ENCODE measurements at places on chromosomes 11 and 22. TPM values are rescaled to one million over a fixed set of nuclear protein-coding genes. Genes with fewer than 3 reads are reported as not detected.

DNA sequence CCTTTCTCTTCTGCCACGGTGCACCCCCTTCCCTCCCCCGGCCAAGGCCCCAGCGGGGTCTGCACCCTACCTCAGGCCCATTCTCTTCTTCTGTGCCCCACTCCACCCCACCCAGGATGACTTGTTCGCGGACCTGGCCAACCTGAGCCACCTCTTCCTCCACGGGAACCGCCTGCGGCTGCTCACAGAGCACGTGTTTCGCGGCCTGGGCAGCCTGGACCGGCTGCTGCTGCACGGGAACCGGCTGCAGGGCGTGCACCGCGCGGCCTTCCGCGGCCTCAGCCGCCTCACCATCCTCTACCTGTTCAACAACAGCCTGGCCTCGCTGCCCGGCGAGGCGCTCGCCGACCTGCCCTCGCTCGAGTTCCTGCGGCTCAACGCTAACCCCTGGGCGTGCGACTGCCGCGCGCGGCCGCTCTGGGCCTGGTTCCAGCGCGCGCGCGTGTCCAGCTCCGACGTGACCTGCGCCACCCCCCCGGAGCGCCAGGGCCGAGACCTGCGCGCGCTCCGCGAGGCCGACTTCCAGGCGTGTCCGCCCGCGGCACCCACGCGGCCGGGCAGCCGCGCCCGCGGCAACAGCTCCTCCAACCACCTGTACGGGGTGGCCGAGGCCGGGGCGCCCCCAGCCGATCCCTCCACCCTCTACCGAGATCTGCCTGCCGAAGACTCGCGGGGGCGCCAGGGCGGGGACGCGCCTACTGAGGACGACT is 15.9 kb downstream of the RTN4RL2 start:
- DNase-seq: no peak

- DNase-seq: no peak
Observed at GRCh38 chr11:134682577-134682976, 270.5 kb upstream of the B3GAT1 start.

DNA sequence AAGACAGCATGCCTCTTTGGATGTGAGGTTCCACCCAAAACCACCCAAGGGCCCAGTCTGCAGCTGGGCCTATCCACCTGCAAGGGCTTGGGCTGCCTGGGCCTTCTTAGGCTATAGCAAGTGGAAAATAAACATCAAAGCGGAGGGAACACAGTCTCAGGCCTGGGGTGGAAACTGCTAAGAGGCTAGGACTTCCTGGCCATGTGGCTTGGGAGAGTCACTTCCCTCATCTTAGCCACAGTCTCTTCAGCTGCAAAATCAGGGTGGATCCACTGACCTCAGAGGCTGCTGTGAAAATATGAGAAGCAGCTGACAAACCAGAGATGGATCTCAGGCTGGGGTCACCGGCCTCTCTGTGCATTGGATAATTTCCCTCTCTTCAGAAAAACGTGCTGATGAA is 30.6 kb upstream of the TFIP11 start:
- no peak for DNase-seq

DNA sequence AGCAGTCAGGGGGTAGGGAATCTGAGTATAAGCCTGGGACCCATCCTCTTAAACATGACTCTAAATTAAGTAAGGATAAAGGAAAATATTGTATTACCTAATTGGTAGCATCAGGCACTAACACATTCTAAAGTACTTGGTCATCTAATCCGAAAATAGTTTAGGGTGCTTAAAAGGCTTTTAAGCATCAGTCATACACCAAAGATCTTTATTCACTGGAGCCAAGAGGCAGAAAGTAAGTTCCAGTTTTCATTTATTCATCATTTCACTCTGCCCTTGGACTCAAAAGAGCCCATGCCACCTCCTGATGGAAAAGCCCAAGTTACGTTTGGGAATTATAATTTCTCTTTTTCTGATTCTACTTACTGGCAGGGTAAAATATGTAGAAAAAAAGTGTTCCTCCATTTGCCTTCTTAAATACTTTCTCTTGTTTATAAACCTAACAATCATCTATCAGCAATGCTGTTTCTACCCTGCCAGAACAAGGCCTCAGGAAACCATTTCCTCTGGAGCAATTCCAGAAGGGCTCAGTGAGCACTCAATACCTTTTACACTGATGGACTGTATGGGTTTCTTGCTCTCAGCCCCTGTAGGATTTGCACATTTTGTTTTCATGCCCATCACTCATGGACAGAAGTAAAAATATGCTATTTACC is 120.1 kb upstream of the SLC5A12 start:
- no peak for DNase-seq

DNA sequence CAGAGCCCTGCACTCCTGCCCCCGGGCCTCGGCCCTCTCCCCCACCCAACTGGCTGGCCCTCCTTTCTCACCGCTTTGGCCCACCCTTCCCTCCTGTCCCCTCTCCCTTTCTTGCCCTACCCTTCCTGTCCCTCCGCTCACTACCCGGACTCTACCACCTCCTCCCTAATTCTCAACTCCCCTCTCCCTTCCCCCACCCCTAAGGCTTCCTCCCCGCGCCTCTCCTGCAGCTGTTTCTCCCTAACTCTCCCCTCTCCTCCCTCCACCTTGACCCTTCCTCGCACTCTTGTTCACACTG is 421 bp downstream of the SLC15A3 start:
- DNase-seq: no peak

DNA sequence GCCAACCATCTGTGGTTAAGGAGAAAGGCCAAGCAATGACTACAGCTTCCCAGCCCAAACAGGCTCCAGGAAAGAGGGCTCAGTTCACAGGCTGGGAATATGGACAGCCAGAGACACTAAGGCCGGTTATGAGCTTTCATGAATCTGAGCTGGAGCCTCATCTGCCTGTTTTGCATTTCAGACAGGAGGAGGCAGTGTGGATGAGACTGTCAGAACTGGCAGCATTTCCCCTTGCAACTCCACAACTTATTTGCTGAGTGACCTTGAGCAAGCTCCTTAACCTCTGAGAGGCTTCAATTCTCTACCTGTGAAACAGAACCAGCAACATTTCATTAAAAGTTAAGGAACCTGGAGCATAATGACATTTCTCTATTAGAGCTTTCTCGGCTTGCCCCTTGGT is 264.0 kb downstream of the ETS1 start:
- DNase-seq: no peak

DNA sequence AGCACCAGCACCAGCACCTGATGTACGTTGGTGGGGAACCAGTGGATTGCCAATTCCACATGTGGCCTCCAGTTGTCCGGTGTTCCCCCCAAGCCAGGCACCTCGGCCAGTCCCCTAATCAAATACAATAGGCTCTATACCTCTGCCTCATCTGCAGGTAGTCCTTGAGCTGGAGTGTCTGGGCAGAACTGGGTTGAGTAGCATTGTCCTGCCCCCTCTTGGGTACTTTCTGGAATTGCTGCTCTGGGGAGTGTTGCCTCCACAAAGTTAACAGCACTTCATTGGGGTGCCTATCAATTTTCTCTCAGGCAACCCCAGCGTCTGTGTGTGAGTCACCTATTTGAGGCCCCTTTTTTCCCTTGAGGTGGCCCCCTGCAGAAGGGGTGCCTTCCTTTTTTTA is 413.0 kb upstream of the LARGE1 start:
- no peak for DNase-seq

DNA sequence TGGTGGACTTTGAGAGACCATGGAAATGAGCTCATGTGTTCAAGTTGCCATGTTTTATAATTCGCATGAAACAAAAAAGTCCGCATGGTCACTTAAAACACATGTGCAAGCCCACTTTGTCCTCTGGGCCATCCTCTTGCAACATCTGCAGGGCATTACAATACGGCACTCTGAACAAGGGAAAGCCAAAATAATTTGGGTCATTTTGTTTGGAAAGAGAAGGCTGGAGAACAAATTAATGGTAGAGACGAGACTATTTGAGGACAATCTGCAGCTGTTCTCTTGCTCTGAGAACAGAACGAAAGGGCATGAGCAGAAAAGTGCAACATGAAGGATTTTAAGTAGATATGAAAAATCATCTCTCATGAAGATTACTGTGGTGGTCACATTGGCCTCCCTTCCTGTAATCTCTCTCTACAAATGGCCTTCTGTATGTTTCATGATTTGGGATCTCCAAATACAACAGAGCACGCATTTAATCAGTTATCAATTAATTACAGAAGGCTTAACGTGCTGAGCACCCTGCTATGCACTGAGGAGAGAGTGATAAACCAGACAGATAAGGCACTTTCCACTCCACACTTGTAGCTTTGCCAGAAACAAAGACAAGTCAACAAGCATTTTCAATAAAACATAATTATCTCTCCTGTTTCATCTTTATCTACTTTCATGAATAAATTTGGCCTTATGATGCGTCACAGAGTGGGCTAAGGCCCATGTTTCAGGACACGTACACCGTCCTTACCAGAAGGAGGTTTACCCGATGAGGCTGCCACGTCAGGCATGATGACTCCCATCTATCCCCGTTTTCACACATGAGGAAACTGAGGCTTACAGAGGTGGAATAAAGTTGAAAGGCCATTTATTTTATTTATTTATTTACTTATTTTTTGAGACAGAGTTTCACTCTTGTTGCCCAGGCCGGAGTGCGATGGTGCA is 384.1 kb downstream of the LARGE1 start:
- DNase-seq: no peak

DNA sequence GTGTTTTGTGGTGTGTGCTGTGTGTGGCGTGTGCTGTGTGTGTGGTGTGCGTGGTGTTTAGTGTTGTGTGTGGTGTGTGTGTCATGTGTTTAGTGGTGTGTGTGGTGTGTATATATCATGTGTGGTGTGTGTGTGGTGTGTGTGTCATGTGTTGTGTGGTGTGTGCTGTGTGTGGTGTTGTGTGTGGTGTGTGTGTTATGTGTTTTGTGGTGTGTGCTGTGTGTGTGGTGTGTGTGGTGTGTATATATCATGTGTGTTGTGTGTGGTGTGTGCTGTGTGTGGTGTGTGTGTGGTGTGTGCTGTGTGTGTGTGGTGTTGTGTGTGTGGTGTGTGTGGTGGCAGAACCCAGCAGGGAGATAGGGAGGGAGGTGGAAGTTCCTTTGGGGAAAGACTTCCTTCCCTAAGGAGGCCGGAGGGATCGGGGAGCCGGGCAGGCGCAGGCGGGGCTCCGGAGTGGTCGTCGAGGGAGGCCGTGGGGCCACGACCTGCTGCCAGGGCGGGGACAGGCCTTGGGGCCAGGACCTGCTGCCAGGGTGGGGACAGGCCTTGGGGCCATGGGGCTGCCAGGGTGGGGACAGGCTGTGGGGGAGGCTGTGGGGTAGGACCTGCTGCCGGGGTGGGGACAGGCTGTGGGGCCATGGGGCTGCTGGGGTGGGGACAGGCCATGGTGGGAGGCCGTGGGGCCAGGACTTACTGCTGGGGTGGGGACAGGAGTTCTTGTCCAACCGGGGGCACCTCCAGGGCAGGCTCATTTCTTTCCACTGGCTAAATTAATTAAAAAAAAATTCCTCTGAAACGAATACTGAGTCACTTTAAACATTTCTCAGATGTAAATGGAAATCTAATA is 15.2 kb downstream of the PIM3 start:
- DNase-seq: no peak

GRCh38 chr22:46801826-46802607 is 39.6 kb downstream of the TBC1D22A start:
- DNase-seq: no peak

- no peak for DNase-seq
Observed at GRCh38 chr11:19026862-19027261, 33.7 kb downstream of the MRGPRX2 start.

- DNase-seq: no peak
Observed at GRCh38 chr11:12131943-12132789, 21.8 kb downstream of the MICAL2 start.

GRCh38 chr11:22625448-22626287 is at the start of gene FANCF:
FANCF (minus strand) TSS chr11:22625823; CDS start chr11:22625810, 13 bp downstream.
- peak; percentile 100 for DNase-seq

GRCh38 chr22:28283068-28283654 is 364.1 kb upstream of the PITPNB start:
- no peak for DNase-seq

DNA sequence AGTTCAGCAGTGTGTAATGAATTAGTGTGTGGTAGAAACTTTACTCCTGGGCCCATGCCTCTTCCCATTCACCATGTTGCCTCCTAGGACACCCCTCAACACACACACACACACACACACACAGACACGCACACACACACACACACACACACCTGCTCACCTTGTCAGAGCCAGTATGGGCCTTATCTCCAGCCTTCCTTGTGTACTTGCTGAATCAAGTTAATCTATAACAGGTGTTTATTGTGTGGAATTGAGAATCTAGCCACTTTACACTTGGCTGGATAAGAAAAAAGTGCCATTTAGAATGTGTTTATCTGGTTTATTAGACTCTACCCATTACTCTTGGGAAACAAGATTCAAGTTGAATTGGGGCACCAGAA is 14.5 kb upstream of the ZDHHC13 start:
- no peak for DNase-seq

- DNase-seq: no peak
Observed at GRCh38 chr22:24696551-24697001, 77.9 kb downstream of the PIWIL3 start.

- DNase-seq: no peak
Observed at GRCh38 chr11:40125054-40125453, 1334.4 kb downstream of the LRRC4C start.

DNA sequence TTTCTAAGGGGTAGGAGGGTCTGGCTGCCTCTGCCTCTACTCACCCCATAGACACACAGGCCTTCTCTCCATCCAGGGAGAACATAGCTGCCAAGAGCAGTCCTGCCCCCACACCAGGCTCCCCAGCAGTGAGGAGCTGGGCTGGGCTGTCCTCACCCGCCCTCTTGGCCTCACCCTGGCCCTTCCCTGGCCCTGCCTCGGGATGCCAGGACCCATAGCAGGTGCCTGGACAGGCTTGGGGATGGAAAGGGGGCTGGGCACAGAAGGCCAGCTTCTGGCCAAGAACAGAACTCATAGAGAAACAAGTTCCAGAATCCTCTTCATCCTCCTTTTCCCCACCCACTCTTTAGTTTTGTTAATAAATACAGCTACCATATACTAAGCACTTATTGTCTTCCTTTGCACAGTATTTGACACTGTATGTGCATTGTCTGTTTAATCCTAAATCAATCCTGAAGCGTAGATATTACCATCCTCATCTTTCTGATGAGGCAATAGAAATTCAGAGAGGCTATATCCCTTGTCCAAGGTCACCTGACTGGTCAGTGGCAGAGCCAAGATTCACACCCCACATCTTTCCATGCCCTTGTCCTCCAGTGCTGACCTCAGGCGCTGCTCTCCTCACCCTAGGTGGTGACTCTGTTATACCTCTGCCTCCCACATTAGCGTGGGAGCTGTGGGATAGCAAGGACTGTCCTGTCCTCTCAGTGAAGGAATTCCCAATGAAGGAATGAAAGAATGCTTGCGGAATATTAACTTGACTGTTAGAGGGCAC is 22.0 kb upstream of the MYOD1 start:
- DNase-seq: no peak

- no peak for DNase-seq
Observed at GRCh38 chr11:111745719-111746504, 20.3 kb downstream of the PPP2R1B start.

MPZL2 gene
- 3.2 TPM for total RNA-seq

SPI1 gene
- 29.5 TPM for total RNA-seq

DDI1 gene
- not detected for total RNA-seq

PKP3 gene
- 0.37 TPM for total RNA-seq
